Tibial artery (tissue), 4 donors: ENCODE measurements at places on chromosomes 16 and 17.

DNA sequence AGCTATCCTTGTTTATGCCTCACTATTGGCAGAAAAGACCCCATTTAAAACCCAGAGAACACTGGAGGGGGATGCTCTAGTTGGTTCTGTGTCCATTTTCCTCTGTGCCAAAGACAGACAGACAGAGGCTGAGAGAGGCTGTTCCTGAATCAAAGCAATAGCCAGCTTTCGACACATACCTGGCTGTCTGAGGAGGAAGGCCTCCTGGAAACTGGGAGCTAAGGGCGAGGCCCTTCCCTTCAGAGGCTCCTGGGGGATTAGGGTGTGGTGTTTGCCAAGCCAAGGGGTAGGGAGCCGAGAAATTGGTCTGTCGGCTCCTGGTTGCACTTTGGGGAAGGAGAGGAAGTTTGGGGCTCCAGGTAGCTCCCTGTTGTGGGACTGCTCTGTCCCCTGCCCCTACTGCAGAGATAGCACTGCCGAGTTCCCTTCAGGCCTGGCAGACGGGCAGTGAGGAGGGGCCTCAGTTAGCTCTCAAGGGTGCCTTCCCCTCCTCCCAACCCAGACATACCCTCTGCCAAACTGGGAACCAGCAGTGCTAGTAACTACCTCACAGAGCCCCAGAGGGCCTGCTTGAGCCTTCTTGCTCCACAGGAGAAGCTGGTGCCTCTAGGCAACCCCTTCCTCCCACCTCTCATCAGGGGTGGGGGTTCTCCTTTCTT is 56.1 kb downstream of the IGF2BP1 start:
- no peak for DNase-seq

- no peak for DNase-seq
These were observed 9.1 kb upstream of the MMD start for GRCh38 chr17:55430541-55431288.

GRCh38 chr17:58710948-58711552 is 18.6 kb downstream of the RAD51C start:
- no peak for DNase-seq

DNA sequence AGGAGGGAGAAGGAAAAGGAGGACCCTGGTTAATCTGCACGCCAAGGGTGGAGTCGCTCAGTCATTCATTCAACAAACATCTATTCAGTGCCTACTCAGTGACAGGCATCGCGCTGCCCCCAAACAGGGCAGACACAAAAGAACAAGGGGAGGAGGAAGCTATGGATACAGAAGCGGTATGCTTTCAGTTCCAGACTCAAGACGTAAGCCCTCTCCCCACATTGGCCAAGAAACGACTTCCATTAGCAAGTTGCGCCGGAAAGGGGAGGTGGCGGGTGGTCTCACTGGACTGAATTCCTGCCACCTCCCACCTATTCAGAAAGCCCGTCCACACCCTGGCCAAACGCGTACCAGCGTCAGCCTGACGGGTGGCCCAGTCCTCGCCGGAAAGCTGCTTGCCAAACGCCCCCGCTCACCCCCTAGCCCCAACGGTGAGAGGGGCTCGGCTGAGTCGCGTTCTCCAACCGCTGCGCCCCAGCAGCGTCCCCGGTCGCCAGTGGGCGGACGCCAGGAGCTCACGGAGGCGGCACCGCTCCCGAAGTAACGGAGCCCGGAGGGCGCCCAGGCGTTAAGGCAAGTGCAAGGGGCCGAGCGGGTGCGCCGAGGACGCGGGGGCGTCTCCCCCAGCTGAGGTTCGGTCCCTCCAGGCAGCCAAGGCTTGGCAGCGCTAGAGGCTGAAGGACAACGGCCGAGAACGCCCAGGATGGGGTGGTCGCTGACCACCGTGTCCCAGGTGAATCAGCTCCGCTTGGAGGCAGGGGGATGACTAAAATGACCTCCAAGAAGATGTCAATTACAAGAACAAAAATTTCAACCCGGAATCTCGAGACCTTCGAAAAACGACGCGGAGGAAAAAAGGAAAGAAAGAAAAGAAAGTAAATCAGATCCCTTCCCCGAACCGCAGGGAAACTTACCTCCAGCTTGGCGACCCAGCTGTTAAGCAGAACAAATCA is 470.7 kb downstream of the SOX9 start:
- DNase-seq = no peak

- DNase-seq = peak; percentile 18
These were observed 89.1 kb downstream of the TBC1D16 start for GRCh38 chr17:79946352-79947231.
